ENCODE measurements at places on chromosomes 6 and 20.

DNA sequence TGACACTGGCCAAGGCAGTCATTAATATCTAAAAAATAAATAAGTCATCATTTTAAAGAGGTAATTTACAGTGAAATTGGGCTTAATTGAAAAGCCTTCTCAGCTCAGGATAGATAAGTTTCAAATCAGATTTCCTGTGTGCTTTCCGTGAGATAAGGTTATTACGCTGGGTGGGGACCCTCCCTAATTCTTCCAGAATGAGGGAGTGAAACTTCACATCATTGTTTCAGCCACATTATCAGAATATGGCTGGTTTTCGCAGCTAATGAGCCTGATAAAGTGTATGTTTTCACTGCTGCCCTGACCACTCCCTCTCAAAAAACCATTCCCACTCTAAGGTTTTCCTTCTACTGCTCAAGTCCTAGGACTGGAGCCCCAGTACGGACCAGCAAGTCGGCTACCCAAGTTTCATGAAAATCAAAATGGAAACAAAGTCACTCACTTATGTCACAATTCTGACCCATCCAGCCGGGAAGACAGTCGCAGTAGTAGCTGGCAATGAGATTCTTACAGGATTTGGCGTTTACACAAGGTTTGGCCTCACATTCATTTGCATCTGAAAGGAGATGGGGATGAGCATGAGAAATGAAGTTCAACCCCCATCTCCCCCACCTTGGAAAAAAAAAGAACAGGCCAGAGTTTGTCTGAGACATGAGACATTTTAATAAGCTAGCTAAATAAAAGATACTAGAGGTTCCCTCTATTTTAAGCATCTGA lies 24.6 kb downstream of the JAG1 start:
- no peak for DNase-seq

- no peak for DNase-seq
These were observed 12.0 kb downstream of the CD83 start for GRCh38 chr6:14129575-14129974.

- DNase-seq = no peak
These were observed 24.2 kb upstream of the KIF25 start for GRCh38 chr6:167973148-167973885.

- no peak for DNase-seq
These were observed 424.6 kb upstream of the PTCHD4 start for GRCh38 chr6:48535582-48536009.

- no peak for DNase-seq
These were observed 11.1 kb downstream of the COL11A2 start for GRCh38 chr6:33181141-33181540.

DNA sequence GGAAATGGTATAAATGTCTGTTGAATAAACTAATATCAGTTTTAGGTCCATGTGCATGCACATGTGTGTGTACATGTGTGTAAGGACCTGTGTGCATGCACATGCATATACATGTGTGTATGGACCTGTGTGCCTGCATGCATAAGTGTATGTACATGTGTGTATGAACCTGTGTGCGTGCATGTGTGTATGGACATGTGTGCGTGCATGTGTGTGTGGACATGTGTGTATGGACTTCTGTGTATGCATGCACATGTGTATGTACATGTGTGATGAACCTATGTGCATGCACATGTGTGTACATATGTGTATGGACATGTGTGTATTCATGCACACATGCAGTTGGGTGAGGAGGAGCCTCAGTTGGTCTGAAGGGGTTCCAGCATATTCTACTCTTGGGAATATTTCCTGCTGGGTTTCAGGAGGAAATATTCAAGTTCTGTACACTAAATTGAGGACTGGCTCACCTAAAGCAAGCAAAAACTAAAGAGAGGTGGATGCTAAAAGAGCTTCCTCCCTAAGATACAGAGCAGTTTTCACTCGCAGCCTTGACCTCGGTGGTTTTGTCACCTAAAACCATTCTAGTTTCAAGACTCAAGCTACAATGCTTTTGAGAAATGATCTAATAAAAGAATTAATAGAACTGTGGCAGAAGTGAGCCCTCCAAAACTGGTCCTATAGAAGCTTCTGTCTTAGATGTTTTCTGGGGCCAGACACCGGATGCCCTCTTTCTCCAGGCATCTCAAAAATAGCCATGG lies 742.8 kb downstream of the MAFB start:
- no peak for DNase-seq

- DNase-seq = no peak
These were observed 11.8 kb downstream of the GNAS start for GRCh38 chr20:58864346-58864745.

GRCh38 chr20:62636446-62636845 lies 5.9 kb upstream of the SLCO4A1 start:
- DNase-seq = no peak

GRCh38 chr6:169843110-169843509 lies 91.7 kb downstream of the ERMARD start:
- no peak for DNase-seq

- DNase-seq = no peak
These were observed 97.6 kb downstream of the FIG4 start for GRCh38 chr6:109788687-109789086.

DNA sequence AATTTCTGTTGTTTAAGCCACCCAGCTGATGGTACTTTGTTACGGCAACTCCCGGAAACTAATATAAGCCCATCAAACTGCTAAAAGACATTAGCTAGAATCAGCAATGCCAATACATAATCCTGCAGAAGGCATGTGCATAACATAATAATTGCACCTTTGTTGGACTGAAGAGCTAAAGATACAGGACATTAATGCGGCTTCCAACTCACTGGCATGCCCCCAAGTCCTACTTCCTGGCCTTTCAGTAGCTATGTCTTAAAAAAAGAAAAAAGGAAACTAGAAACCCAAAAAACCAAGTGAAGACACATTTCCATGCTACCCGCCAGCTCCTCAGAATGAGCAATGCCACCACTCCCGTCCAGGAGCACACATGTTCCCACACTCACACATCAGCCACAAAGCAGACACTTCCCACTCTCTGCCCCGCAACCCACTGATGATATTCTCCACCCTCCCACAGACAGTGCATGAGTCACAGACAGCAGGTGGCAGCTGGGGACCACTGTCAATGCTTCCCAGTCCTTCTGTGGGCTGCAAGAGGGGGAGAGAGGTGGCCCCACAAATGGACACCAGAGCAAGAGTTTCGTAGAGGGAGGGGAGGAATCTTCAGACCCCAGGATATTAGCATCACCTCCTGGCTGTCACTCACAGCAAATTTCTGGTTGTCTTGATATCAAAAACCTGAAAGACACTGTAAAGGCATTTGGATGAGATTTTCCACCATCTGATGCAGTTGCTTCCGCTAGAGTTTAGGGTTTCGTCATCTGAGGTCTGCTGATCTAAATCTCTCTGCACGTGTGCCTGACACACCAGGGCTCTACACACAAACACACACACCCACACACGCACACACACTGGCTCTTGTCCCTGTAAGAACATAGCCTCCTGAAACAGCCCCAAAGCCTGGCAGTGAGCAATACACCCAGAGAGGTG lies 32.8 kb downstream of the GFOD1 start:
- DNase-seq = peak; percentile 72

- DNase-seq = no peak
These were observed 299.1 kb upstream of the KCNQ5 start for GRCh38 chr6:72322771-72323170.

GRCh38 chr6:126069449-126069848 lies 83.1 kb downstream of the TRMT11 start:
- no peak for DNase-seq

DNA sequence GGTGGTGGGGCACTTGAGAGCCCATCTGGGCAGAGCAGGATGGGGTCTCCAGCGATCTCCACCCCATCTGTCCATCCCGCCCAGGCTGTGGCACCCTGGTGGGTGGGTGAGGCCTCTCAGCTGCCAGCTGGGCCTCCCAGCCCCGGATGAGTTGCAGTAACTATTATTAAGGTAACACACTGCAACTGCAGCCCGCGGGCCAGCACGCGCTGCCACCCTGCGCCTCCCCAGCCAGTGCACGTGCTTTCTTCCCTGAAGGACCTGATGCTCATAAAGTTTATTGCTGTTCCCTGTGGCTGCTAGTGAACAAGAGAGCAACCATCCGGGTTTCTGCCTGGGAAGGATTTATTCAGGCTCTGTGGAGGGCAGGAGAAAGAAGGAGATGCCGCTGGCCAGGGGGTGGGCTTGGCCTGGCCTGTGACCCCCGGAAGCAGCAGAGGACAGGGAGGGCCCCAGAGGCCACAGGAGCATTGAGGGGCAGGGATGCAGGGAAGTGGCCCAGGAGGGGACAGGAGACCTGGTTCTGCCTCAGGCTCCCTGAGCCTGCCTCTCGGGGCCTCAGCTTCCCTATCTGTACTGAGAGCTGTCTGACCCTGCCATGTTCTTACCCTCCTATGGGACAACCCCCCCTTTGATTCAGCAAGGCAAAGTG lies 1.7 kb downstream of the IP6K3 start:
- no peak for DNase-seq

DNA sequence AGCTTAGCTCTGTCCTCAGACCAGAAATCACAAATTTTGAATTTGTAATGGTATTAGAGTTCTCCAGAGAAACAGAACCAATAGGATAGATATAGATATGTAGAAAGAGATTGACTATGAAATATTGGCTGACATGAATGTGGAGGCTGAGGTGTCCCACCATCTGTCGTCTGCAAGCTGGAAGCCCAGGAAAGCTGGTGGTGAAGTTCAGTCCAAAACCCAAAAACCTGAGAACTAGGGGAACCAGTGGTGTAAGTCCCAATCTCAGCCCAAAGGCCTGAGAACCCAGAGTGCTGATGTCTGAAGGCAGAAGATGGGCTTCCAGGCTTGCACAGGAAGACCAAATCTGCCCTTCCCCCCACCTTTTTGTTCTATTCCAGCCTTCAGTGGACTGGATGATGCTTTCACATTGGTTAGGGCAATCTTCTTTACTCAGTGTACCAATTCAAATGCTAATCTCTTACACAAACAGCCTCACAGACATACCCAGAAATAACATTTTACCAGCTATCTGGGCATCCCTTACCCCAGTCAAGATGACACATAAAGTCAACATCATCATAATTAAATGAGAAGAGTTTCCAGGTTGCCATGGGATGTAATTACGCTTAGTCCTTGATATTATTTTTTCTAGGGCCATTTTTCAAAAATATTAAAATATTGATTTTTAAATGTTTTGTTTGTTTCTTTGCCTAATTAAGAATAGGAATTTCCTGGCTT lies 570.8 kb downstream of the UTRN start:
- no peak for DNase-seq

GRCh38 chr20:11675920-11676629 lies 241.6 kb upstream of the BTBD3 start:
- DNase-seq = no peak

DNA sequence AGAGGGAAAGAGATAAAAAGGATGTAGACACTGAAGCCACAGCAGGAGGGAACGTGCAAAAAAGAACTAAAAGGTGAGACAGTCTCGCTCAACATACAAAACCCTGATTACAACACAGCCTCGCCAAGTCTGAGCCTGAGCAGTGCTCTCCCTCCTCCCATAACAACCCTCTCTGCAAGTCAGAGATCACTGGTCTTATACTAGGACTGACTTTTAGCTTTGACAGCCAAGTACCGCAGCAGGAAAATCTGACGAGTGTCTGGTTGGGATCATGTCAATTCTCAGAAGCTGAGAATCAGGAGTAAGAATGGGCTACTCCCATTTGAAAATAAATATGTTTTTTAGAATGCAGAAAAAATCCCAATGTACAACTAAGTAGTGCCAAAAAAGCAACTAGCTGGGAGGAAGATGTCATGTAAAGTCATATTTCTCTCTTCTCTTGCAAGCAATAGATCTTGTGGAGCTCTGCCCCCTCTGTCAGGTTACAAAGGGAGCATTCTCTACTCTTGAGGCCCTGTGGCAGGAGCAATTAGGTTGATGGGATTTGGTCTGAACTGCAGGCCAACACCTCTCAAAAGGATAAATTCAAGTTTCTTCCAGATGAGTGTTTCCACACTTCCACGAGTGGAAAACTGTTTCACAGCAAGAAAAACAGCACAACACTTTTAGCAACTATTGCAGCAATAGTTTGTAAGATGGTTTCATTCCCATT lies 118.9 kb upstream of the COL21A1 start:
- no peak for DNase-seq

- DNase-seq = no peak
These were observed 122.9 kb upstream of the MMS22L start for GRCh38 chr6:97405818-97406409.

DNA sequence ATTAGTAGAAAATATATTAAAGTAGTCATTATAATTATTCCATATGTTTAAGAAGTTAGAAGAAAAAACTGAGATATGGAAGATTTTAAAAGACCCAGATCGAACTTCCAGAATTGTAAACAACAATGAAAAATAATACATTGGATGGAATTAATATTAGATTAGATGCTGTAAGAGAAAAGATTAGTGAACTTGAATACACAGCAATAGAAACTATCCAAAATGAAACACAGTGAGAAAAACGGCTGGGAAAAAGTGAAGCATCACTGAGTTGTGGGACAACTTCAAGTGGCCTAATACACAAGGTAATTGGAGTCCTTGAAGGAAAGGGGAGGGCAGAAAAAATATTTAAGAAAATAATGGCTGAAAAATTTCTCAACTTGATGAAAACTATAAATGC lies 4.2 kb upstream of the TTBK1 start:
- no peak for DNase-seq

- no peak for DNase-seq
These were observed 158.8 kb downstream of the DLL1 start for GRCh38 chr6:170132011-170132521.
